ENCODE measurements at places on chromosomes 6 and 20. TPM values are rescaled to one million over a fixed set of nuclear protein-coding genes. Genes with fewer than 3 reads are reported as not detected.
A peak's percentile ranks its signal among the peaks of the same experiment; 100 is the strongest.

DNA sequence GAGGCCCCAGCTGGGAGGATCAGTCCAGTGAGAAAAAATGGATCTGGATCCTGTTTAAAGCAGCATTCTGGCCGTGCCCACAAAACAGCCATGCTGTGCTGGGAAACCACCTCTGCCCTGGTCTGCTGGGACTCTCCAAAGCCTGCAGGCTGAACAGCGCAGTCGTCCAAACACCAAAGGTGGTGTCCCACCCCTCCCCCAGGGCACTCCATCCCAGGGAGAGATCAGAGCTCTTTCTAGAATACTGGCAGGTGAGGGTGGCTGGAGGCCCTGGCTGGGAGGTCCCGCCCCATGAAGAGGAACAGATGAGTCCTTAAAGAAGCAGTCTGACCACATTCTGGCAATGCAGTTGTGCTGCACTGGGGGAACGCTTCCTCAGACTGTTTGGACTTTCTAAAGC is 84.6 kb downstream of the MRAP2 start:
- DNase-seq: no peak
- H3K27ac ChIP-seq: no peak overlapping the region
- H3K4me1 ChIP-seq: no peaks in the 10 kb centered on the region

The BTNL2 gene
- not detected for polyA plus RNA-seq

The SAMD3 gene
- 25.0 TPM for polyA plus RNA-seq

The EDN3 gene
- polyA plus RNA-seq: not detected

DNA sequence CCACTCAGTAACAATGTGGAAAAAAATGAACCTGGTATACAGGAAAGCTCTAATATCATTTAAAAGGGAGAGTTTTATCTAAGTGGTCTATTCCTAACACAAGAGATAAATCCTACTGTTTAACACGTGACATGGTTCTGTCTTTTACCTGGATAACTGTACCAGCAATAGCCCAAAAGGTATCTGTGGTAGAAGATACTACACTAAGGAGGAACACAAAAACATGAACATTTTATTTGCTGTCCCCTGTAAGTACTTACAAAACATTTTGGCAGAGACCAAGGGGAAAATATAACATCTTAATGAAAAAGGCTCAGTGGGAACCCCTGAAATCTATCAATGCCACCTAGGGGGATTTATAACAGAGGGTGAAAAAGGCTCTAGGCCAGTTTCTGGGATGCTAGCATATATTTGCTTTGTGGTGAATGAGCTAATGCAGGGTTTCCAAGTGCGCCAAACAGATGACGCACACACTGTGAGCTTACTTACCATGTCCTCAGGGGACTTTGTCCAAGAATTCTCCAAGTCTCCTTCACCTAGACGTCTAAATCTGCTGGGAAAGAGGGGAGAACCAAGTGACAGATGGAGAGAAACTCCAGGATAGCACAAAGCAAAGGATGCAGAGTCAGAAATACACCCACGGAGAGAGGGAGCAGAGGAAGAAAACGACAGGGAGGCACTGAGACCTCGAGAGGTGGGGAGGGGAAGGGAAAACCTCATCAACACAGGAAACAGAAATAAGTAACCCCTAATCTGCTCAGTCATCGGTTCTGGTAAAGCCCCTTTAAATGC is 147.9 kb upstream of the PRND start:
- H3K27me3 ChIP-seq: peaks cover 12% of the 10 kb centered on the region
- no peak overlapping the region for H3K27ac ChIP-seq
- H3K36me3 ChIP-seq: no peaks in the 10 kb centered on the region
- no peaks in the 10 kb centered on the region for H3K4me1 ChIP-seq

The AHCY gene
- polyA plus RNA-seq: 30.4 TPM

GRCh38 chr6:31657406-31658157 is 1.9 kb downstream of the APOM start:
- peak; percentile 23 for DNase-seq
- H3K27me3 ChIP-seq: no peaks in the 10 kb centered on the region
- no peak overlapping the region for H3K4me3 ChIP-seq
- peaks cover 57% of the 10 kb centered on the region for H3K4me1 ChIP-seq

DNA sequence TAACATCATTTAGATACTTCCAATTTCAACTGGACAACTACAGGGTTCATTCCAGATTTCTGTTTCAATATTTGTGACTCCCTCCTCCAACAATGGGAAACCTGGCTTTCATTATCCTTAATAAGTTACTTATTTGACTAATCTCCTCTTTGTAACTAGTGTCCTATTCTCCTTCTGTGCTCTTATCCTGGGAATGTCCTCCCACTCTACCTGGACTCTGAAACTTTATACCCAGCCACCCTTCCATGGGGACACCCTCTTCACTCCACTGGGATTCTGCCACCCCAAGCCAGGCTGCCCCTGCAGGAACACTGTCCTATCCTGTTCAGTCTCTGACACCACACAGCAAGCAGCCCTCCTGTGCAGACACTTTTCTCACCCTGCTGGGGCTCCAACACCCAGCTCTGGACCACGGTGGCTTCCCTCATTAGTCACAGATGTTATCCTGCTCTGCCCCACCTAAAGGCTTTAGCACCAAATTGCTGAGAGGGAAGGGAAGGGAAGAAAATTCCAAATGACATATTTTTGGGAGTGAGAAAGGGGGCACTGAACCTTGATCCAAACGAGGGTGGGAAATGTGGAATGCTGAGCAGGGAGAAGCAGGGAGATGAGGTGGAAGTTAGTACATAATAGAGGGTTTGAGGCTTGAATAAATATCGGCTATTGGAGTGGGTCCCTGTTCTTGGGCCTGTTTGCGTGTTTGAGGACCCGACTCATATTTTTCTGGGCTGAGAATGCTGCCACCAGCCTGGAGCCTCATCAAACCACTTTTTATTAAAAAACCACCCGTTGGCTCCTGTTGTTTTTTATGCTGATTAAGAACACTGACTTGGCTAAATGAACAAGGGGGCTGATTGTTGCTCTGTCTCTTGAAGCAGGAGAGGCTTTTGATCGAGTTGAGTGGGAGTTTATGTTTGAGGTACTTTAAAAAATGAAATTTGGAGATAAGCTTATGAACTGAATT is 54.0 kb upstream of the AKIRIN2 start:
- no peaks in the 10 kb centered on the region for H3K4me1 ChIP-seq
- no peak overlapping the region for H3K27ac ChIP-seq
- no peak overlapping the region for H3K4me3 ChIP-seq
- H3K27me3 ChIP-seq: no peaks in the 10 kb centered on the region
- DNase-seq: no peak

DNA sequence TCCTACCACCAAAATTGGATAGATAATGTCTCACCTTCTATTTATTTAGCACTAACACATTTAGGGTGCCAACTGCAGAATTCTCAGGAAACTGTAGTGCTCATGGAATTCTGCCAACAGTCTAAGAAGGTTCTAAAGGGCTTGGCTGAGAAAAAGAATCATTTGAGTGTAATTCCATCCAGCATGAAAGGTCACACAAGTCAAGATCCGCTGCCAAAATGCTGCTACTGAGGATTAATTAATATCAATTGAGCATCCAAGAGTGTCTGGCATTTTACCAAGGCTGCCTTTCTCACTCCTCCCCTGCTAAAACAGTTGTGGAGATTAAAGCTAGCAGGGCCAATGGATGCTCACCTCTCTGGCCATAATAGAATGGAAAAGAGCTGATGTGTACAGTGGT is 112.7 kb downstream of the FHL5 start:
- H3K27ac ChIP-seq: no peak overlapping the region
- no peaks in the 10 kb centered on the region for H3K27me3 ChIP-seq
- no peaks in the 10 kb centered on the region for H3K36me3 ChIP-seq
- no peak for DNase-seq
